Stimulated activated CD8-positive, alpha-beta memory T cell treated with anti-CD3 and anti-CD28 coated beads, Interleukin-7, amount 100 ng/mL, for 4 hours (primary cell): ENCODE measurements at places on chromosomes 3 and 15.

DNA sequence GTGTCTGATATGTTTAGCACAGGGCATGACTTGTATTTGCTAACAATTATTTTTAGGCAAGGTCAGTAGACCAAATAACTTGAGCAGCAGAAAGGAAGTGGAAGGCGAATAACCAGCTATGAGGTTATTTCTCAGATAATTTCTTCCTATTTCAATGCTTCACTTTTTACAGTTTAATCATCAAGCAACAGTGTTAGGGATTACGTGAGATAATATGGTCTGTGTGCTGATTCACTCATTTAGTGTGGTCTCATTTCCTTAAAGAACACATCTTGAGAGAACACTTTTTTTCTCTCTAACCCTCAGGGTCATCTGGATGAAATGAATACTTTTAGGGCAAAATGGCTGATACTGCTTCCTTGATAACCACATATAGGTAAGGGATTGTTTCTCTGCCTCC, 126.0 kb upstream of the CCNL1 start:
- DNase-seq, result no peak

DNA sequence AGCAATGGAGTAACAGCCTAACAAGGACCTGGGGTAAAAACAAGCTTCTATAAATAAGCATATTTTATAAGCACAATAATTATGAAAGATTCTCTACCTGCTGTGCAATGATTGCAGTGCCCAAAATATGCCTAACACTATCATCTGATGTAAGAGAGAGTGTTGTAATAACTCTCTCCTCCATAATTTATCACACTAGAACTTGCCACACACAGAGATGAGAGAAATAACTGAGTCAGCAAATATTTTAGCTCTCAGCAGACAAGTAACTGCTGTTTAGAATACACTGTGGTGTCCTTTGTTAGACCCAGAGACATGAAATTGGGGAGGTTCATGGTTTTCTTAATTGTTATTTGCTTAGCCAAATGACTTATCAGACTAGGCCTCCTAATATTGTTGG, 105.3 kb upstream of the ACP3 start:
- no peak for DNase-seq

- no peak for DNase-seq
Observed at GRCh38 chr3:184395320-184395660, 15.4 kb downstream of the CHRD start.

DNA sequence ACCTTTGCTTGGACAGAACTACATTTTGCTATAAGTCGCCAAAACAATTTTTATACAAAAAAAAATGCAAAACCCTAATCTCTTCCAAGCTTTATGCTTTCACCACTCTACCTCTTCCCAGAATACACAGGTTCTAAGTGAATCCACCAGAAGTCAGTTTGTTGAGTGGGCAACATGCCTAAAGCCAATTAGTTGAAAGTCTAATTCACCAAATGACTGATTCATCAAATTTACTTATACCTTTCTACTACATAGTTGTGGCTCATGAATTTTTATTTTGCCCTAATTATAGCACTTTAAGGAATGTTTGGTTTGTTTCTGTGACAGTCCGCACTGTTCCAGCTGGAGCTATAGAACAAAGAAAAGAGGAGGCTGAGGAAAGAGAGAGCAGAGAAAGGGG, 265.9 kb upstream of the TGFBR2 start:
- no peak for DNase-seq

- no peak for DNase-seq
Observed at GRCh38 chr3:134922101-134922500, 127.0 kb downstream of the EPHB1 start.
